Uterus (tissue), 4 donors: ENCODE measurements at places on chromosomes 11 and 22. TPM values are rescaled to one million over a fixed set of nuclear protein-coding genes. Genes with fewer than 3 reads are reported as not detected.
A peak's percentile ranks its signal among the peaks of the same experiment; 100 is the strongest.

- DNase-seq, result peak; percentile 68
These were observed 7.4 kb downstream of the ARHGEF17 start for GRCh38 chr11:73315293-73316020.

DNA sequence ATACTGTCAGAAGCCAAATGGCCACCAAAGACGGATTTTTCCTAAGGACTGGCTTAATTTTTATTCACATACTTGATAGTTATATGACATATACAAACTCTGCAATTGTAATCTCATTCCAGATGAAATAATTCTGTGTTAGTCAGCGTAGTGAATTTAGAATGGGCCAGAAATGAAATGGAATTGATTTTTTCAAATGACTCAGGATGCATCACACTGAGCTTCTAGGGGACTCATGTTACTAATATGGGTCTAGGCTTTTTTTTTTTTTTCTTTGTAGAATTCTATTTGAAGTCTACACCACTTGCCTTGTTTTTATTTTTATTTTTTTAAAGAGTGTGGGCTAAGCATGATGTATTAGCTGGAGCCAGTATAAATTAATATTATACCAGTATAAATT is 62.7 kb downstream of the SPECC1L start:
- no peak for DNase-seq

DNA sequence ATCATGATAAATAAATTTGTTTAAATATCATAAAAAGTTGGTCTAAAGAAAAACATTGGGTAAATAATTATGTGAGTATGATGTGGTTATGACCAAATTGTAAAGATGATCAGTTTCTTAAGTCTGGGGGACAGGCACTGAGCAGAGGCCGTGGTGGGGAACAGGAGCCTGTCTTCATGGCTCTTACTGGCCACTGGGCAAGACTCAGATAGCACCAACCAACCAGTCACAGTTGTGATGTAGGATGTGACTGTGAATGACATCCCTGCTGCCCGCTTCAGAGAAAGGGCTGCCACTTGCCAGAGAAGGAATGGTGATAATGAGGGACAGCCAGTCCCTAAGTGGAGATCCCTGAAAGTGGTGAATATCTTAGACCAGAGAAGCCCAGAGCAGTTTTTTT is 7.0 kb downstream of the PTPRJ start:
- no peak for DNase-seq

DNA sequence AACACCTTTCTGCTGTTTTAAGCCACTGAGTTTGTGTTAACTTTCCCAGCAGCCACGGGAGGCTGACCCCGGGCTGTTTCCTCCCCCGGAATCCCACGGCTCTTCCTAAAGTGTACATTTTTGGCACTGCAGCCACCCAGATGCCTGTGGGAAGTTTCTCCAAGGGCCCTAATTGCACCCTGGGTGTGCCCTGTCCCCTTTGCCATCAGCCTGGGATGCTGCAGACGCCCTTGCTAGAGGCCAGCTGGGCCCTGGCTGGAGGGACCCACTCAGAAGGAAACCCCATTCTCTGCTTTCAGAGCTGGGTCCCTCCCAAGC is 883.3 kb downstream of the BRD1 start:
- no peak for DNase-seq

MMP13 gene
- not detected for total RNA-seq

TSKU gene
- total RNA-seq, result 108 TPM
